ENCODE measurements at places on chromosomes 16 and 17.

DNA sequence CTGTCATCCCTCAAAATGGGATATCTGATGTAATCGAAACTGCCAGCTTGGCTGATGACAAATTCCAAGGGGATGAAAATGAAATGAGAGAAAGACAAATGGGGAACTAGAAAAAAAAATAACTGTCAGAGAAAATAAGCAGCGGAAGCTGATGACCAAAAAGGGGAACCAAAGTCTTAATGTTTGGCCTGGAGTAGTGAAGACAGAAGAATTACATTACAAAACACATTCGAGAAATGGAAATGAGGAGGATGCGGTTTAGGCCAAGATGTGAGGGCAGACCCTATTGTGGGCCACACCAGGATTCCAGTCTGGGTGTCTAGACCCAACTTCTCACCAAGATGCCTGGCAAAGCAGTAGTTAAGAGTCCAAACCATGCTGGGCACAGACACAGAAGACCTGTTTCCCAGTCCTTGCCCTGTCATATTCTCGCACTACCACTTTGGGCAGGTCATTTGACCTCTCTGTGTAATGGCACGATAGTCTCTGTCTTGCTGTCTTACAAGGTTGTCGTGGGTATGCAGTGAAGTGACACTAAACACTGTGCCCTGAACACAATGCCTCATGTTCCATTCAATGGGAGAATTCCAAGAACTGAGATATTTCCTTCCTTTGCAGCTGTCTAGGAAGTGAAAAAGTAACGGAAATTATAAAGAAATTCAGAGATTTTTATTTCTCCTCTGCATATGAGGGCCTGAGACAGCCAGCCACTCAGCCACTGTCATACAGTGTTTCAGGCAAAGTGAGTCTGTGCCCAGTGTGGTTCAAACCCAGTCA, 12.3 kb upstream of the CCL2 start:
- no peak for DNase-seq

DNA sequence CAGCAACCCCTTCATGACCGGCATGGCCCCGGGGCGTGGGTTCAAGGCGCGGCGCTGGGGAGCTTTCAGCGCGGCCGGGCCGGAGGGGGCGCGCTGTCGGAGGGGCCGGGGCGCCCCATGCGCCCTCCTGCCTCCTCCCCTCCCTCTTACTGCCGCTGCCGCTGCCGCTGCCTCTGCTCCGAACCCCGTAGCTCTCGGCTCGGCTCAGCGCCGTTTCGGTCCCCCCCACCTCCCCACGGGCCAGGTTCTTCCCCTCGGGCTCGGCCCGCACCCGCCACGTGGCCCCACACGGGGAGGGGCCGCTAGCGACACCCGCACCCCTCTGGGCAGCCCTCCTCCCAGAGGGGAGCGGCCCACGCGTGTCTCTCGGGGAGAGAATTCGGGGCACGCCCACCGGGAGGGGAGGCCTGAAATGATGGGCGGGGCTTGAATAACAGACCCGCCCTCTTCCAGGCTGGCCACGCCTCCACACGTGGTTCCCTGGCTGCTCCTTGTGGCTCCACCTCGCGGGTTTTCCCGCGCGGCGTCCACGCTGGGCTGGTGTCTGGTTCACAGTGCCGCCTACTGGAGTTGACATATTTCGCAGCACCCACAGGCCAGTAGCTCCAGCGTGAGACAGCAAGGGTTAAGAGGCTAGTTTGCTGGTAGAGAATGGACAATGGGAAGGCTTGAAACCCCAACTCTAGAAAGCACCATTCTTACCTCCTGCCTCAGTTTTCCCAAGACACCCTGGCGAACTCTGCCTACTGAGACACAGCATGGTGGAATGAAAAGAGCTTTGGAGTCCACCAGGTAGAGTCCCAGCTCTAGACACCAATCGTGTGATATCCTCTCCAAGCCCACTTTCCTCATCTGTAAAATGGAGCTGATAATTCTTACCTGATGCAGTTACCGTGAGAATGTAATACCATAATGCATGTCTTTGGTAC, at the start of gene KCNH4:
Gene KCNH4 (minus strand): TSS at position 221 of the 929 bp plus-strand sequence. CDS start 197 bp downstream, at position 24.
- DNase-seq, result peak; percentile 60

GRCh38 chr16:78654929-78655328, 555.5 kb downstream of the WWOX start:
- DNase-seq, result no peak

DNA sequence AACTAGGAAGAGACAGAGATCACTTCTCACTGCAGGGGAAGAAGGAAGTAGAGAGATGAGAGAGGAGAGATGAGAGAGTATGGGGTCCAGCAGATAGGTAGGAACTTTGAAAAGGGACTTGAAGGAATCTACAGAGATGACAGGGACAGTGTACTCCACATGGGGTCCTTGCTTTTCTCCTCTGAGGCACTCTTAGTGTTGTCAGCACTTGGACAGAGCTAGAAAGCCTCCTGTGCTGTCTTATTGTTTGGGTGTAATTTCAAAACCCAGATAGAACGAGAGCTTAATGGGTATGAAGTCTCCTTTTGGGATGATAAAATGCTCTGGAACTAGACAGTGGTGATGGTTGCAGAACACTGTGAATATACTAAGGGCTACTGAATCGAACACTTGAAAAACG, 65.2 kb downstream of the ASIC2 start:
- no peak for DNase-seq

DNA sequence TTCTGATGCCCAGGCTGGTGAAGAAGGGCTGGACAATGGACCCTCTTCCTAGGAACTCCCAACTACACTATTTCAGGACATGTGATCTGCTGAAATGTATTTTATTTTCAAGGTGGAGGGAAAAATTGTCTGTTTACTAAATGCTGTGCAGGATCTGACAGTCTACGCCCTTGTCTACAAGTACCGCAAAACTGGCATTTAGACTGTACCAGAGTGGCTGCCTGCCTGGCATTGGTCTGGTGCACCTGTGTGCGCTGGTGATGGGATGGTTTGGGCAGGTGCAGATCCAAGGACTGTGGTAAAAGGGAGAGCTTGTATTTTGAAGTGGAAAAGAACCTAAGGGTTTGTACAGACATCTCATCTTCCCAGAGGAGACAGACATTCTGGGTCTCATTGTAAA, 79.7 kb downstream of the AIPL1 start:
- DNase-seq, result no peak

GRCh38 chr16:57534881-57535658, 1.3 kb downstream of the CCDC102A start:
- no peak for DNase-seq

DNA sequence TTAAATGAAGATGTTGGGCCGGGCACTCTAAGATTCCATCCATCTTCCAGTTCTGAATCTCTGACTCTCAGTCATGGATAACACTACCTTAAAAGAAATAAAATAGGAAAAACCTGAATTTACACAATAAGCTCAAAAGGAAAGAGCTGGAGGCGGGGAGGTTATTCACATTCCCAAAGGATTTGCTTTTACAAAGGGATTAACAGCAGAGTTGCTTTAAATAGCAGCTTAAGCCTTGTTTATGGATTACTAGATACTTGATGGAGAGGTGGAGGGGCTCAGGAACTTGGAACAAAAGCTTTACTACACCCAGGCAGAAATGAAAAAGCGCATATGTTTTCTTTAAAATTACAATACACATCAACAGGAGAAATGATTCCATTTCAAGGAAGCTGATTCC, 84.5 kb downstream of the XYLT1 start:
- DNase-seq, result no peak

- DNase-seq, result no peak
These were observed 100.8 kb downstream of the ABCC12 start for GRCh38 chr16:48054881-48055601.

- DNase-seq, result no peak
These were observed 577.5 kb downstream of the RBFOX1 start for GRCh38 chr16:7910116-7910515.

GRCh38 chr17:82598256-82599119, 49.8 kb downstream of the WDR45B start:
- no peak for DNase-seq

- DNase-seq, result no peak
These were observed 127.3 kb downstream of the MGAT5B start for GRCh38 chr17:76995387-76996105.

DNA sequence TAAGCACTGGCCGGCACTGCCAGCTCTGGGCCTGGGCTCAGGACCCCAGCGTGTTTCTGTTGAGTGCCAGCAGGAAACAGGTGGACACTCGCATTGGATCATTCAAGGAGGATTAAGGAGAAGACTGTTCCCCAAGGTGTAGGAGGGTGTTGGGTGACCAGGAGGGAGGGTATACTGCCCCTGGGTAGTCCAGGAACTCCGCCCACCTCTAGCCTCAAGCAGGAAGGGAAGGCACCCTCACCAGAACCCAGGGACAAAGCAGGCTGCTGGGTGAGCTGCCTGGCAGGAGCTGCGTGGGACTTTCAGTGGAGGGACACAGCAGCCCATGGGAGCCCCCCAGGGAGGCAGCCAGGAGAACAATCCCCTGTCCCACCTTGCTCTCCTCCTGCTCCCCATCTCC, 7.7 kb upstream of the RAB37 start:
- DNase-seq, result no peak

DNA sequence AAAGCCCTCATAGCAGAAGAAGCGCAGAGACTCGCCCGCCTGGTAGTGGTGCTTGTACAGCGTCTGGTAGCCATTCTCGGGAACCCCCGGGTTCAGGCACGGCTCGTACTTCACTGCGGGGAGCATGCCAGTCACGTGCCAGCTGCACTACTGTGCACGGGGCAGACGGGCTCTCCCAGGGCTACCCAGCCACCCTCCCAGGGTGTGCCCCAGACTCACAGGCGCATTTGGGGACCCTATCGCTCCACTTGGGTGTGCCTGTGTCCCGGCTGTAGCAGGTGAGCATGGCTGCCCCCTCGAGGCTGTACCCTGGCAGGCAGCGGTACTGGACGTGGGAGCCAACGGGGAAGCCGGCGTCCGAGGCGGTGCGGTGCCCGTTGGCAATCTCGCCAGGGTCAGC, 10.3 kb upstream of the CDIPT start:
- DNase-seq, result no peak

- DNase-seq, result no peak
These were observed 58.3 kb downstream of the SPACA3 start for GRCh38 chr17:33049781-33050414.

DNA sequence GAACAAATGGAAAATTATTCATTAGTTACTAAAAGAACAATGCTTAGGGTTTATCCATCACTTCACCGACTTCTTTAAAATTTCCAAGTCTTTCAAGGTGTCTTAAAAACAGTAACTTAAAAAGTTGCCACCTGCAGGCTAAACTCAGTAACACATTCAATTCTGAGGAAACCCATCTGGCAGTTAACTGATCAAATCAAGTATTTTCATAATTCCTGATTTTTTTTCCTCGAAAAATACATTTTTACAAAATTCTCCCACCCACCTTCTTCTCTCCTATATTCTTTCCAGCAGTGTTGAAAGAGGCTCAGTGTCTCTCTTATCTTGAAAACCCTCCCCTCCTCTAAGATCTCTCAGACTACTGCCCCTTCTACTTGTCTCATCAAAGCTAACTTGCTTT, 29.9 kb downstream of the PARN start:
- no peak for DNase-seq

GRCh38 chr16:3042376-3042775, 4.0 kb upstream of the MMP25 start:
- DNase-seq, result no peak

DNA sequence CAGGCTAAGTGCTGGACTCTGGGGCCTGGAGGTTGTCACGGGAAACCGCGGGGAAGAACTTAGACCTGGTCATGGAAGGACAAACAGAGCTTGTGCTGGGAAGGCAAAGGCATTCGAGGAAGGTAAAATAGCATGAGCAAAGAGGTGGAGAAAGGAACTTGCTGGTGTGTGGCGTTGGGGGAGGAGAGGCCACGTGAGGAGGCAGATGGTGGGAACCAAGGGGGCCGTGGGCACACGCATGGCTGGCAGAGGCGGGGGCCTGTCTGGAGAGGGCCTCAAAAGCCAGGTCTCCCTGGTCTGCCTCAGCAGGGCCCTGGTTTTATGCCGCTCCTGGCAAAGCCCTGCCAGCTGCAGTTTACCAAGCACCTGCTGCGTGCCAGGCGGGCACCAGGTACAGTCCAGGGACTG, 15.3 kb downstream of the CORO7 start:
- no peak for DNase-seq

DNA sequence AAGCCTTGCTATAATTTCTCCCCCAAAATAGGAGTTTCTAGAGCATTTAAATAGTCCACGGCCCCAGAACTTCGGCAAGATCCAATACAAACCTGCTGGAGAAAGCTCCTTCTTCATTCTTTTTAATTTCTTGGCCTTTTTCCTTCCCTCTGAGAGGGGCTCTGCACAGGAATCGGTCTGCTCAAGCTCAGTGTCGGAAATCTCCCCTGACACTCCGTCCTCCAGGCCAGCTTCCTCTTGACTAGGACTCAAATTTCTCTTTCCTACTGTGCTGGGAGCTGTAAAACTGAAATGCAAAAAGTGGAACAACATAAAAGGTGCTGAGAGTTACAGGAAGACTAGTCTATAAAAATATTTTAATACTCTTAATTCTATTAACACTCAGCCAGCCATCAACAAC, 183.3 kb downstream of the PARN start:
- no peak for DNase-seq

GRCh38 chr17:75407655-75408352, 2.3 kb upstream of the GRB2 start:
- DNase-seq, result no peak

- no peak for DNase-seq
These were observed 2.9 kb upstream of the NPIPB15 start for GRCh38 chr16:74372953-74373846.

GRCh38 chr17:80927791-80928216, 63.8 kb upstream of the CHMP6 start:
- no peak for DNase-seq

DNA sequence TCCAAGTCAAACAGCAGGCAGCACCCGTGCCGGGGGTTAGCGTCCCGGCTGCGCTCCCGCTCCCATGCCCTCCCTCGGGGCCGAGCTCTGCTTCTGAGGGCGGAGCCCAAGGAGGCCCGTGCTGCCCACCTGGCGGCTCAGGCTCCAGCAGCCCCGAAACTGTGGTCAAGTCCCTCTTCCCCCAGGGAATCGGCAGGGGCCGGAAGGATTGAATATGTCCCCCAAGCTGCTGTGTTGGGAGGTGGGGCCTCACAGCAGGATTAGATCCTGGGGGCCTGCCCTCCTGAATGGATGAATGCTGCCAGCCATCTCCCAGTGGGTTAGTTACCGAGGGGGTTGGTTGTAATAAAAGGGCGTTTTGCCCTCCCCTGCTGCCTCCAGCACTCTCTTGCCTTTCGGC, 33.9 kb downstream of the MAP2K3 start:
- no peak for DNase-seq

DNA sequence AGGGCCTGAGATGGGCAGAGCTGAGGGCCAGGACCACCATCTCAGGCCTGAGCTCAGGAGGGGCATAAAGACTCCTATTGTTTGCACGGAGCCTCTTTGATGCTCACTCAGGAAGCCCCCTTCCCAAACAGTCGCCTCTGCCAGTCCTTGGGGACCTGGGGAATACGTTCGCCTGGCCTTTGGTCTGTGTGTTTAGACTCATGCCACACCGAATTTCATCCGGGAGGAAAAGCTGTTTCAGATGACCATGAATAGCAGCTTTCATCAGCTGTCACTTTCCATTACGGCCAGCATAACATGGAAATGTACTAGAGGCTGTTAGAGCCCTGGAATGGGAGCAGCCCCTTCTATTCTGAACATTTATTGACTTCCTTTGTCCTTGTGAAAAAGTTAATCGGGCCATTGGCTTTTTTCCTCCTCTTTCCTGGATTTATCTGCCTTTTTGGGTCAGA, 139.0 kb downstream of the HS3ST3A1 start:
- no peak for DNase-seq

All from stimulated activated CD8-positive, alpha-beta memory T cell treated with anti-CD3 and anti-CD28 coated beads, Interleukin-15, amount 100 ng/mL, for 24 hours (primary cell).